RPMI8226 (cell line): ENCODE measurements at places on chromosomes 4 and X.

DNA sequence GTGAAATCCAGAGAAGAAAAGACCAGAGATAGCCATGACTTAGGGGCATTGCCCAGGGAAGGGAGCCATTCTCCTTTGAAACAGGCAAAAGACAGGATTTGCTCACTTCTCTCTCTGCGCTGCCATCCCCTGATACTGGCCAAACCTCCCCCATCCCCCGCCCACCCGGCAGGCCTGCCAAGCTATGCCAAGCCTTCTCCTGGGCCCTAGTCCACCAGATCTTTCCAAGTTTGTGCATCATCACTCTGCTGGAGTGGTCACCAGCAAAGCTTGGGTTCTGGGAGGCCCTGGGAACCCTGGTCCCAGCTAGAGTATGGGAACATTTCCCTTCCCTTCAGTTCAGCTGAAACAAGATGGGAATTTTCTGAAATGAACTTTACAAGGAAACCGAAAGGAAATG is 18.4 kb downstream of the EFNB1 start:
- no peak for DNase-seq

- DNase-seq, result no peak
Observed at GRCh38 chr4:126708716-126709115, 924.0 kb upstream of the INTU start.

DNA sequence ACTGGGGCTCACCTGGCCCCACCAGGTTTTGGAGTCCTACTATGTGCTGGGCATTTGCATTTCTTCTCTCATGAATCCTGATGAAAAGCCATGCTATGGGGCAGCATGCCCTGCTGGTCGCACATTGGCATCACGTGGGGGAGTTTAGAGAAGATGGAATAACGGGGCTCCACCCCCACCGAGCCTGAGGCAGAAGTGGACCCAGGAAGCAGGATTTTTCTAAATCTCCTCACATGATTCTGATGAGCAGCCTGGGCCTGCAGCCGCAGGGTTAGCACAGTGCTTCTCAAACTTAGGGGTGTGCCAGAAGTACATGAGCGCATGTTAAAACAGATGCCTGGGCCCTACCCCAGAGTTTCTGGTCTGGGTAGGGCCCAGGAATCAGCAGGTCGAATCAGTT is 4.6 kb upstream of the SORCS2 start:
- no peak for DNase-seq

DNA sequence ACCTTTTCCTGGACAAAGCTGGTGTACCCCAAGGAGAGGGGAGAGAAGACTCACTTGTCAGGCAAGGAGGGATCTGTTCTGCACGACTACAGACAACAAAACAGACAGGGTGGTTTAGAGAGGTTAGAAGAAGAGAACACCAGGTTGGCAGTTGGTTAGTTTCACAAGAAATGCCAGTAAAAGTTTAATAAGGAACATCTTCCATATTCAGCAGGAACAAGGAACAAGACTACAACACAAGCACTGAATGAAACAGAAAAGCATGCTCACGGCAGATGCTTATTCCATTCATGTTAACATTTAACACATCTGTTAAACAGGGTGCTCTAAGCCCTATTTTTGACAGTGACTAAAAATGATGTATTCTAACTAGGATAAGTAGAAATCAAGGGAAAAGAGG is 158.2 kb downstream of the WDFY3 start:
- no peak for DNase-seq

DNA sequence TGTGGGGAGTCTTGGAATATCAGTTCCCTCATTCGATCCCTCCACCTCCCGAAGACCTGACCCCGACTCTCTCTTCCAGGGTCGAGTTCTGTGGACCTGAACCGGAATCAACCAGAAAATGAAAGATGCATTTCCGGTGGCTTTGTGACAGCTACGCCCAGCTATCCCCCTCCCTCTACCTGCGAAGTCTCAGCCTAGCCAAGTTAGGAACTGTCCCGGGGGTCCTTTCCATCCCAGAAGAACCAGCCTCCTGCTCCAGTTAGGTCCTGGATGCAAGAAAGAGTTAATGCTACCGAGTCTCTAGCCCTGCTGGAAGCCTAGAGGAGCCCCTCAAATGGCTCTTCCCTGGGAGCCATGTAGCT is 13.4 kb upstream of the ETDC start:
- DNase-seq, result no peak
